ENCODE measurements at places on chromosomes 5 and 9.

DNA sequence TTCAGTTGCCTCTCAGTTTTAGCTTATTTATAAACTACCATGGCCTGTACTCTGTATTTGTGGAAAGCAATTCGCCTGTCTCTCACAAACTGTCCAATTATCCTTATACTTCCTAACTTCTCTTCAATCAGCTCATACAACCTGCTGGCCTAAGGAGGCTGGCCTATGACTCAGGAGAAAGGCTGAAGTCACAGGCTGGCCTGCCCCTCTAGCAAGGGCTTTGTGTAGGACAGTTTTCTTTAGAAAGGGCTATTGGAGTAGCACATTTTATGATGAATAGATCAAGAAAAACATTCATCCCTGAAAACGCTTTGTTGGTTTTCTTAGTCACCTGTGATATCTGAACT is 988.7 kb upstream of the ARRDC3 start:
- no peak for DNase-seq

GRCh38 chr5:134989266-134989830 is 21.6 kb downstream of the CATSPER3 start:
- no peak for DNase-seq

GRCh38 chr5:160298189-160298588 is 14.2 kb downstream of the CCNJL start:
- no peak for DNase-seq

GRCh38 chr9:27618066-27618465 is 44.8 kb upstream of the C9orf72 start:
- DNase-seq = no peak

DNA sequence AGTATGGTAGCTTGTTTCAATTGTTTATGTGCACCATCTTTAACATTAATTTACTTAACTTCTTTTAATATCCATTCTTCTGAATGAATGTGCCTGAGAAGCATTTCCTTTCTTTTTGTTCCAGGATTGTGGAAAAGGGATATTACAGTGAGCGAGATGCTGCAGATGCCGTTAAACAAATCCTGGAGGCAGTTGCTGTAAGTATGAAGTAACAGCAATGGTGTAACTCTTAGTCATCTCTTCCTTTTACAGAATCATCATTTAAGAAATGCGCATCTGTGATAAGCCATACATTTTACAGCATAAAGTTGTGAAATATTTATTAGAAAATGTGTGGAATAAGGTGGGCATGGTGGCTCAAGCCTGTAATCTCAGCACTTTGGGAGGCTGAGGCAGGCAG is 117.7 kb downstream of the STARD4 start:
- no peak for DNase-seq

GRCh38 chr5:42756606-42757601 is at the start of gene CCDC152:
CCDC152 (plus strand) TSS chr5:42756818; CDS start chr5:42759122, 2,304 bp downstream.
- DNase-seq = no peak
